Posterior vena cava (tissue), 2 donors: ENCODE measurements at places on chromosomes 4 and X. TPM values are rescaled to one million over a fixed set of nuclear protein-coding genes. Genes with fewer than 3 reads are reported as not detected.

The IL2 gene
- total RNA-seq = not detected

The TNIP3 gene
- 0.19 TPM for total RNA-seq

The NKX3-2 gene
- not detected for total RNA-seq

The PWWP3B gene
- 0.38 TPM for total RNA-seq

The MAGEA4 gene
- total RNA-seq = not detected

The SLC2A9 gene
- total RNA-seq = 10.3 TPM

The GLOD5 gene
- total RNA-seq = not detected

The SCD5 gene
- total RNA-seq = 16.7 TPM

The ZAR1 gene
- total RNA-seq = not detected

The FAM200B gene
- 30.4 TPM for total RNA-seq

The KIF4A gene
- 0.37 TPM for total RNA-seq

The GABRB1 gene
- not detected for total RNA-seq

The BEX1 gene
- total RNA-seq = 0.83 TPM
